Gastrocnemius medialis (tissue), 4 donors: ENCODE measurements at places on chromosomes 5 and 9. TPM values are rescaled to one million over a fixed set of nuclear protein-coding genes. Genes with fewer than 3 reads are reported as not detected.

DNA sequence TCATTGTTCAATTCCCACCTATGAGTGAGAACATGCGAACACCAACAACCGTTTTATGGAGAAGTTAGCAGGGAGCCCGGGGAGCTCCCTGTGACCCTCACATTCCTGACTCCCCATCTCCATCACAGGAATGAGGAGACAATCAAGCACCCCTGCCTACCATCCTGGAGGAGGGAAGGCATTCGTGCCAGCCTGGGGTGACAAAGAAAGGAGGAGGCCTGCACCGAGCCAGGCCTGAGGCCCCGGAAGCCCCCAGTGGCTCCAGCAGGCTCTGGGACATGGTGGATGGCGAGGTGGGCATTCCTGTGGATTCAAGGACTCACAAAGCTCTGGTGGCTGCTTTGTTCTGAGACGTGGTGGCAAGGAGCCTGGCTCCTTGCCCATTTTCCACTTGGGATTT, 36.5 kb upstream of the UGT3A1 start:
- no peaks in the 10 kb centered on the region for H3K27me3 ChIP-seq
- no peak overlapping the region for H3K4me3 ChIP-seq
- no peak for DNase-seq
- no peak overlapping the region for H3K27ac ChIP-seq
- H3K4me1 ChIP-seq = no peaks in the 10 kb centered on the region

- peaks cover 4% of the 10 kb centered on the region for H3K4me1 ChIP-seq
- H3K36me3 ChIP-seq = no peaks in the 10 kb centered on the region
- no peak overlapping the region for H3K27ac ChIP-seq
- no peaks in the 10 kb centered on the region for H3K27me3 ChIP-seq
- no peak for DNase-seq
Observed at GRCh38 chr9:20592673-20593072, 29.6 kb downstream of the MLLT3 start.

DNA sequence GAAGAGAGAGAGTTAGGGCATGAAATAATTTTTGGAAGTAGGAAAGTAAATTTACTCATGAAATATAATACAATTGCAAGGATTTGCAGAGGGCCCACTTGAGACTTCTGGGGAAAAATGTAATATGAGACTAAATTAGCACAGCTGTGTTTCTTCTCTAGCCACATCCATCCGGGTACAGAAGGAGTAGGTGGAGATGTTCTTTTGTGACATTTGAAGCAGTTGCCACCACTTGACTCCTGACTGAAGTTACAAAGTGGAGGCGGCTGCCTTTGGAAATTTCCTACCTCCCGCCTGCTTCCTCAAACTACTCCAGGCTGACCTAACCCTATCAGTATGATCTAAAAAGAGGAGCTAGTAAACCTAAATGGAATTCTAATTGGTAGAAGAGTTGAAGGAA, 58.1 kb upstream of the SHISAL2B start:
- H3K4me1 ChIP-seq = no peaks in the 10 kb centered on the region
- no peaks in the 10 kb centered on the region for H3K27me3 ChIP-seq
- H3K27ac ChIP-seq = no peak overlapping the region
- H3K36me3 ChIP-seq = no peaks in the 10 kb centered on the region
- no peak overlapping the region for H3K4me3 ChIP-seq

The CENPP gene
- 7.4 TPM for total RNA-seq

The CYSTM1 gene
- total RNA-seq = 311 TPM

- peak overlapping the region; percentile 62 for H3K27ac ChIP-seq
- H3K27me3 ChIP-seq = no peaks in the 10 kb centered on the region
- no peak overlapping the region for H3K4me3 ChIP-seq
- H3K4me1 ChIP-seq = no peaks in the 10 kb centered on the region
- H3K36me3 ChIP-seq = no peaks in the 10 kb centered on the region
Observed at GRCh38 chr5:78677777-78678668, 29.5 kb upstream of the LHFPL2 start.

DNA sequence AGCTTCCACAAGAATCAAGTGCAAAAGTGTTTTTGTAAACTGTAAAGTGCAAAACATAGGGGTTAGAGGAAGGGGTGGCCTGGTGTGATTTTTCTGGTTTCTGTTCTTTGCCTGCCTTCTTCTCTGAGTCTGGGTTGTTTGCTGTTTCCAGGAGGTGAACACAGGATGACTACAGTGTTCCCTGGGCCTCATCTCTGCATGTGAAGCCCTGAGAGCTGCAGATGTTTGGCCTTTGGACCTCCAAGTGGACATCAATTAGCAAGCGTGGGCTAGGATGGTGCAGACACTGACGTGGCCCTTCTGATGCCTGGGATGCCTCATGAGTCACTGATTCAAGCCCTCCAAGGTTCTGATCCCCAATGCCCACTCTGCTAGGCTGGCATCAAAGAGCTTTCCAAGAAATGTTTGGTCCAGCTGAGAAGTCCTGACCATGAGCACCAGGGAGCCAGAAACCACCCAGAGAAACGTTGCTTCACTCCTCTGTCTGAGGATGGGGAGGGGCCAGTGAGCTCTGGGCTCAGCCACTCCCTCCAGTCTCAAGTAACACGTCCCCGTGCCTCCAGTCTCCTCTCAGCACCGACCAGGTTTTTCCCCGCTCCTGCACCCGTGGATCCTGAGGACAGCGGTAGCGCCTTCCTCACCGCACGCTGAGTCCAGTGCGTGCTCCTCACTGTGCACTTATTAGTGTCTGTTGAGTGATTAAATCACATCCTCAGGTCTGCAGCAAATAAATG, 7.6 kb downstream of the IL9 start:
- H3K4me3 ChIP-seq = no peak overlapping the region
- no peak for DNase-seq
- no peak overlapping the region for H3K27ac ChIP-seq
- no peaks in the 10 kb centered on the region for H3K27me3 ChIP-seq

DNA sequence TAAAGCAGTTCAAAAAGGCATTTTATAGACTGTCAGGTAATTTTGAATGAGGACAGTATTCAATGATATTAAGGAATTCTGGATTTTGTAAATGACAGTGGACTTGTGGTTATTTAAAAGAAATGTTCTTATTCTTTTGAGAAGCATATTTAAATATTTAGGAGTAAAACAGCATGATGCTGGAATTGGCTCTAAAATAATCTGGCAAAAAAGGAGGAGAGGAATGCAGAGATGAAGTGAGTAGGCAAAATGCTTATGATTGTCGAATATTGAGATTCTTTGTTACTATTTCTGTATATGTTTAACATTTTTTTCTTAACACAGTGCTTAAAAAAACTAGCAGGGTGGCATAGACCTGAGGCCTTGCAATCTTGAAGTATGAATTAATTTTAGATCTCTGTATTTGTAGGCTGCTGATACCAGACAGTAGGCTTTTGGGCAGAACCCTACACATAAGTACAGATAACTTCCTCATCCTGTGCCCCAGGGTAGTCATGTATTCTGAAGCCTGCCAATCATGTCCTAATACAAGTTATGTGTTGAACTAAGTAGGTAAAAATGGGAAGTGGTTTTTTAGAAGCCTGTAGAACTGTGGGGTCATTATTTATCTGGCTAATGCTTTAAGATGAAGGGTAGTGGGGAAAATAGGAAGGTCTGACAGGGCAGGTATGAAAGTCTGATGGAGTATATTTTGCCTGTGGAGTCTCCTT, 9.4 kb downstream of the CD180 start:
- H3K36me3 ChIP-seq = no peaks in the 10 kb centered on the region
- H3K4me1 ChIP-seq = peaks cover 3% of the 10 kb centered on the region
- H3K27ac ChIP-seq = no peak overlapping the region
- DNase-seq = no peak
- H3K4me3 ChIP-seq = no peak overlapping the region

The SLC36A3 gene
- total RNA-seq = not detected
